Osteocyte (in vitro differentiated cells): ENCODE measurements at places on chromosomes 12 and 14. TPM values are rescaled to one million over a fixed set of nuclear protein-coding genes. Genes with fewer than 3 reads are reported as not detected.

GRCh38 chr14:24084440-24084839 is 9.7 kb upstream of the PCK2 start:
- no peak overlapping the region for H3K4me3 ChIP-seq
- H3K36me3 ChIP-seq: no peaks in the 10 kb centered on the region
- H3K27me3 ChIP-seq: peaks cover 42% of the 10 kb centered on the region
- peaks cover 6% of the 10 kb centered on the region for H3K4me1 ChIP-seq

DNA sequence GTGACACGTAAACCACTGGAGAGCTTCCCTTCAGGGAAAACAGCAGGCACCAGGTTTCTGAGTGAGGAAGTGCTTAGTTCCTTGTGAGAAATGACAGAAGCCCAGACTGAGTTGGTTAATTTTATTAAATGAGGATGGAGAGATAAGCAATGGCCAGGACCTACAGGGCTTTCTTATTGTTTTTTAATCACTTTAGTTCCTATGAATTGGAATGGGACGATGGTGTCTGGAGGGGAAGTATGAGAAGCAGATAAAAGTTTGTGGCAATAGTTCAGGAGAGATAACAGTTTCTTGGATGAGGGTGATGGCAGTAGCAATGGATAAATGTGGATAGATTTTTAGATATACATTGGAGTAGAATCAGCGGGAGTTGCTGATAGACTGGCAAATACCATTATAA is 86.5 kb upstream of the PTPRR start:
- no peaks in the 10 kb centered on the region for H3K36me3 ChIP-seq
- no peak overlapping the region for H3K4me3 ChIP-seq
- H3K4me1 ChIP-seq: peaks cover 8% of the 10 kb centered on the region
- no peaks in the 10 kb centered on the region for H3K27me3 ChIP-seq

DNA sequence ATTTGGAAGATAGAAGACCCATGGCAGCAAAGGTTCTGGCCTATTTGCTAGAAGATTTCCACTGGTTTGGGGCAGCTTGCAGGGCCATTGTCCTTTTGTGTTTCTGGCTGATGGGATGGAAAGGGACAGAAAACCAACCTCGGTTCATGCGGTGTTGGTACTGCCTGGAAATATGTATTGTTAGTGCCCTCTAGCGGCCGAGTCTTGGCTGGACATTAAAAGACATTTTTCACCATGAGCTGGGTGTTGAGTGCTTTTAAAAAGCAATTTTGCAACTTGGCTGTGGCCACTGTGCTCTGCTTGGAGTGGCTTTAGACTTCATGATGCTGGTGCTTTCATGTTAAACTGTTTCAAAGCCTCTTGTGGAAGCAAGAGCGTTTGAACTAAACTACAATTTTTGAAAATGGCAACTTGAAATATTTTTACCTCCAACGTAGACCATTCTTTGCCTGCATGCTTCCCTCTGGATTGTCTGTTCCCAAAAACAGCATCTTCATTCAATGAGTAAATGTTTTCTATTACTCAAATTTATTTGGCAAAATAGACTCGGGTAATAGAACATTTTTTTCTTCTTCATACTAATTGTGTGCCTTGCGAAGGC is 102.7 kb upstream of the TBX5 start:
- H3K36me3 ChIP-seq: no peaks in the 10 kb centered on the region
- H3K27ac ChIP-seq: no peak overlapping the region
- H3K4me3 ChIP-seq: no peak overlapping the region
- peak; percentile 86 for DNase-seq
- H3K27me3 ChIP-seq: no peaks in the 10 kb centered on the region

GRCh38 chr12:64753427-64753826 is 5.8 kb downstream of the GNS start:
- no peak overlapping the region for H3K27ac ChIP-seq
- DNase-seq: no peak
- H3K4me1 ChIP-seq: peaks cover 14% of the 10 kb centered on the region
- H3K36me3 ChIP-seq: peaks cover 24% of the 10 kb centered on the region
- H3K4me3 ChIP-seq: no peak overlapping the region
- no peaks in the 10 kb centered on the region for H3K27me3 ChIP-seq

- no peaks in the 10 kb centered on the region for H3K36me3 ChIP-seq
- no peak for DNase-seq
- peak overlapping the region; percentile 92 for H3K27ac ChIP-seq
Measured at GRCh38 chr14:104747876-104748275, 5.1 kb upstream of the SIVA1 start.

GRCh38 chr14:24298892-24299254 is 707 bp downstream of the DHRS1 start:
- H3K4me1 ChIP-seq: peaks cover 31% of the 10 kb centered on the region
- H3K36me3 ChIP-seq: peaks cover 16% of the 10 kb centered on the region
- H3K4me3 ChIP-seq: peak overlapping the region; percentile 89
- H3K27me3 ChIP-seq: no peaks in the 10 kb centered on the region

- H3K4me1 ChIP-seq: peaks cover 24% of the 10 kb centered on the region
- H3K36me3 ChIP-seq: peaks cover 10% of the 10 kb centered on the region
- no peak overlapping the region for H3K27ac ChIP-seq
- H3K4me3 ChIP-seq: no peak overlapping the region
- H3K27me3 ChIP-seq: no peaks in the 10 kb centered on the region
Measured at GRCh38 chr14:89574420-89574819, 157.4 kb upstream of the FOXN3 start.

- H3K36me3 ChIP-seq: peaks cover 4% of the 10 kb centered on the region
- no peak overlapping the region for H3K27ac ChIP-seq
- H3K4me1 ChIP-seq: no peaks in the 10 kb centered on the region
- no peak for DNase-seq
- no peak overlapping the region for H3K4me3 ChIP-seq
Measured at GRCh38 chr12:109165599-109165998, 49.2 kb downstream of the ACACB start.

DNA sequence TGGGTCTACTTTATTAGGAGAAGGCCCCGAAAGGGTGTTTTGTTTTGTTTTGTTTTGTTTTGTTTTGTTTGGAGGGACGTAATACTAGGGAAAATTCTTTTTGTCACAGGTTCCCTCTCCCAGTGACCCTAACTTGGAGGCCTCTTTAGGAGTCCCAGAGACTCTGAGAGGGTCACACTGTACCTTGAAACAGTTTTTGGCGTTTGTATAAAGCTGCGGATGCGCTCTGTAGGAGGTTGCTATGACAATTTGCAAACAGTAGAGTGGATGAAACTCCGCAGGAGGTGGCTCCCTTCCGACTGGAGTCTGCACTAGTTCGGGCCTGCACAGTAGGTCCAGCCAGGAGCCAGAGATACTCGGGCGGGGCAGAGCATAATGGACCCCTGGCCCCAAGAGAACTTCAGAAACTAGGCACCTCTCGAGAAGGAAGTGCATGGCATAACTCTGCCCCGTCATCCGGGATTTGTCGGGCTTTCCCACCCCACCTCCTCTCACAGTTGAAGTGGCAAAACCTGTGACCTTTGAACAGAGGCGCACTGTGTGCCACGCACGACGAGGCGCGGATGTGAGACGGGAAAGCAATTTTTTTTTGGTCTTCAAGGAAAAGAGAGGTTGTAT is 1.3 kb upstream of the DYRK2 start:
- H3K4me1 ChIP-seq: peaks cover 31% of the 10 kb centered on the region
- H3K27ac ChIP-seq: peak overlapping the region; percentile 94
- no peak for DNase-seq
- H3K36me3 ChIP-seq: no peaks in the 10 kb centered on the region

DNA sequence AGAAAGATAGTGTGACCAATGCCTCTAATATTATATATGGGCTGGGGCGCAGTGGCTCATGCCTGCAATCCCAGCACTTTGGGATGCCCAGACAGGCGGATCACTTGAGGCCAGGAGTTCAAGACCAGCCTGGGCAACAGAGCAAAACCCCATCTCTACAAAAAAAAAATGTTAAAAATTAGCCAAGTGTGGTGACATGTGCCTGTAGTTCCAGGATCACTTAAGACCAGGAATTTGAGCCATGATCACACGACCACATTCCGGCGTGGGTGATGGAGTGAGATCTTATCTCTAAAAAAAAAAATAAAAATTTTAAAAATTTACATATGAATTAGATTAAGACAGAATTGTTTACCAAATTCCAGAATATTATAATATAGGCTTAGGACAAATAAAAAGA is 12.0 kb downstream of the TM7SF3 start:
- no peak overlapping the region for H3K27ac ChIP-seq
- H3K36me3 ChIP-seq: peaks cover 17% of the 10 kb centered on the region

- H3K36me3 ChIP-seq: no peaks in the 10 kb centered on the region
- no peak for DNase-seq
- H3K4me3 ChIP-seq: no peak overlapping the region
- no peaks in the 10 kb centered on the region for H3K27me3 ChIP-seq
Measured at GRCh38 chr14:51750542-51750941, 98.8 kb downstream of the FRMD6 start.

- peak overlapping the region; percentile 29 for H3K4me3 ChIP-seq
- H3K27ac ChIP-seq: peak overlapping the region; percentile 81
- H3K36me3 ChIP-seq: peaks cover 3% of the 10 kb centered on the region
- peaks cover 41% of the 10 kb centered on the region for H3K4me1 ChIP-seq
- DNase-seq: no peak
Measured at GRCh38 chr12:105492591-105493545, 162.4 kb downstream of the C12orf75 start.

DNA sequence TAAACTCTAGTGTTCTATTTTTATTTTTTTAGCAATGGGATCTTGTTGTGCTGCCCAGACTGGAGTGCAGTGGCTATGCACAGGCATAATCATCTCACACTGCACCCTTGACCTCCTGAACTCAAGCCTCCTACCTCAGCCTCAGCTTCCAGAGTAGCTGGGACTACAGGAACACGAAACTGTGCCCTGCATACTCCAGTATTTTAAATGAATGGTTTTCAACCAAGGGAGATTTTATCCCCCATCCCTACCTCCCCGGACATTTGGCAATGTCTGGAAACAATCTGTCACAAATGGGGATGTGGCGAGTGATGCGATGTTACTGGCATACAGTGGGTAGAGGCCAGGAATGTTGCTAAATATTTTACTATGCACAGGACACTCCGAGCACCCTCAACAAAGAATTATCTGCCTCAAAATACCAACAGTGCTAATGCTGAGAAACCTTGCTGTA is 2.1 kb downstream of the CBX5 start:
- H3K36me3 ChIP-seq: peaks cover 21% of the 10 kb centered on the region
- no peak for DNase-seq
- no peak overlapping the region for H3K4me3 ChIP-seq

DNA sequence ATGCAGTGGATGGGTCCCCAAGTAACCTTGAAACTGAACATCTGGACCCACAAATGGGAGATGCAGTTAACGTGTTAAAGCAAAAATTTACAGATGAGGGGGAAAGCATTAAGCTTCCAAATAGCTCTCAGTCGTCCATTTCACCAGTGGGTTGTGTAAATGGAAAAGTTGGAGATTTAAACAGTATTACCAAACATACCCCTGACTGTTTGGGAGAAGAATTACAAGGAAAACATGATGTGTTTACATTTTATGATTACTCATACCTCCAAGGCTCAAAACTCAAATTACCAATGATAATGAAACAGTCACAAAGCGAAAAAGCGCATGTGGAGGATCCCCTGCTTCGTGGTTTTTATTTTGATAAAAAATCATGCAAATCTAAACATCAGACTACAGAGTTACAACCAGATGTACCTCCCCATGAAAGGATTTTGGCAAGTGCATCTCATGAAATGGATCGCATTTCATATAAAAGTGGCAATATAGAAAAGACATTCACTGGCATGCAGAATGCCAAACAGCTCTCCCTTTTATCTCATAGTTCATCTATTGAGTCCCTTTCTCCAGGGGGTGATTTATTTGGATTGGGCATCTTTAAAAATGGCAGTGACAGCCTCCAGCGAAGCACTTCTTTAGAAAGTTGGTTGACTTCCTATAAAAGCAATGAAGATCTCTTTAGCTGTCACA is 116.6 kb upstream of the NPAS3 start:
- no peak for DNase-seq
- H3K27ac ChIP-seq: no peak overlapping the region

DNA sequence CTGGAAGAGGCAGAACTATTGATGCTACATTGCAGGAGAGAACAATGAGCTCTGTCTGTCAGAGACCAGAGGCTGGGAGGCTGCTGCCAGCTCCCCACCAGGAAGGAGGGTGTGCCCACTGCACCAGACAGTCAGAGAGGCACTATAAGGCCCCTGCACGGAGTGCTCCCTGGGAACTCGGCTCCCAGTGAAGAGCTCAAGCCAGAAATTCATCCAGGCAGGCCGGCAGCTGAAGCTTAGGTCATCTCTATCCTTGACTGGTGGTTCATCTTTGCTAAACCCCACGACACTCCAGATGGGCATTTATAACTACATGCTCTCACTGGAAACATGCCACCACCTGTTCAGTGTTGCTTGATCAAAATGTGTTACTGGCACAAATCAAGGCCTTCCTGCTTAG is 65.1 kb upstream of the GPATCH2L start:
- DNase-seq: no peak
- peaks cover 13% of the 10 kb centered on the region for H3K36me3 ChIP-seq
- no peak overlapping the region for H3K27ac ChIP-seq
- no peaks in the 10 kb centered on the region for H3K4me1 ChIP-seq
- no peak overlapping the region for H3K4me3 ChIP-seq

Gene FLRT2
- 168 and 181 TPM in 2 replicates for total RNA-seq

Gene KRT71
- not detected in 2 replicates for total RNA-seq

Gene IFT43
- 29.0 and 33.0 TPM in 2 replicates for total RNA-seq

Gene NANOG
- 0.08 and 0.50 TPM in 2 replicates for total RNA-seq

Gene COCH
- total RNA-seq: 4.8 and 6.0 TPM in 2 replicates

Gene GPR132
- total RNA-seq: 0.16 and 0.24 TPM in 2 replicates

Gene INHBC
- total RNA-seq: not detected in 2 replicates
